ENCODE measurements at places on chromosomes 6 and 20.

DNA sequence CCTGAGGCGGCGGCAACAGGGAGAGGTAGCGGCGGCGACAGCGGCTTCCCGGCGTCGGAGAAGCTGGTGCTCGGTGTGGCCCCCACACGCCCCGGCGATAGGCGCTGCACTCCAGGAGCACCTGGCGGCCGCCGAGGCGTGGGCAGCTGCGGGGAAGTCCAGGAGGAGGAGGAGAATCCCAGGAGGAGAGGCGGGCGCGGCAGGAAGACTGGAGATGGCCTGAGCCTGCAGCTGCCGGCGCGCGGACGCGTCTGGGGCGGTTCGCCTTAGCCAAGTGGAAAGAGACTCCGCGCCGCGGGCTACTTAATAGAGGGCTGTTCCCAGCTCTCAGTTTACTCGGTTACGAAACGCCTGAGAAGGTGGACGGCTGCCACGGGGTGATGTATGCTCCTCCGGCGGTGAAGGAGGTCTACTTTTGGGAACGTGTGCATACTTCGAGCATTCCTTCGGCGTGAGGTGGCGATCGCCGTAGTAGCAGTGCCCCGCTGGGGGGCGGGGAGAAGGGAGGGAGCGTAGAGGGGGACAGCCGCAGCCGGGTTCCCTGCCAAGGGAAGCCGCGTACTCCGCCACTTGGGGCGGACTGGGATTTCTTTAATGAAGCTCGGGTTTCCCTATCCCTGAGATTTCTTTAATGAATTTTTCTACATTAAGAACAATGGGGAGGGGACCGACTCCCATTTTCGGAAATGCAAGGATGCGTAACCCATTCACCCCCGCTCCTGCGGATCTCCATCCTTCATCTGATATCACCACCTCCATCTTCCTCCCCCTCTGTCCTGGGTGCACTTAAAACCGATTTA is at the start of gene COL12A1:
TSS of gene COL12A1 (minus strand) at position 278 of the 800 bp plus-strand sequence. CDS start 3,261 bp downstream, outside the sequence.
- DNase-seq: no peak

DNA sequence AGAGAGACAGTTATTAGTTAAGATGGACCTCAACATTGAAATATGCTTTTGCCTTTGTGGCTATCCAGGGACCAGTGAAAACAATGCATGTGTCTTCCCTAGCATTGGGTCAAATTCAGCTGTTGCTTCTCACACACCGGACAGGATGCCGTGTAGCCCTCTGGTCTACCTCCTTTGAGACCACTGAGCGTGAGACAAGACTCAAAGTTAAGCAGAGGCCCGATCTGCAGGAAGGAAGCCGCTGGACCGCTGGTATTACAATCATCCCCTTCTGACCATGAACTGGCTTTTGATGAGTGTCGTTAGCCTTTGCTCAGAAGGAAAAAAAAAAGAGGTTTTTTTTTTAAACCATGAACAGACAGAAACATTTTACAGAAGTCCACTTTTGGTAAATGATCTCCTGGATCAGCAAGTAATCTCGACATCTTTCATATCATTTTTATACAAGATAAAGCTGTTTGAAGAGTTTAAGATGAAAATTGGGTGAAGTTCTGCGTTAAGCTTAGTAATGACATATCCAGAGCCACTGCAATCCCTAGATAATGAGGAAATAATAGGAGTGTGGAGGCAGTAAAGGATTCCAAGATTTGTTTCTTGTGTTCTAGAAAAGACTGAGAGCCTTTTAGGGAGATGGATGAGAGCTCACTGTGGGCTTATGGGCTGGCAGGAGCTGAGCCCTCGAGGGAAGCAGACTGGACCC is 622.8 kb downstream of the QKI start:
- DNase-seq: no peak

- DNase-seq: no peak
Measured at GRCh38 chr20:7966176-7966575, 25.9 kb upstream of the HAO1 start.

GRCh38 chr20:19935842-19936241 is 81.3 kb upstream of the NAA20 start:
- no peak for DNase-seq

GRCh38 chr6:105257340-105257739 is 77.5 kb upstream of the POPDC3 start:
- no peak for DNase-seq

DNA sequence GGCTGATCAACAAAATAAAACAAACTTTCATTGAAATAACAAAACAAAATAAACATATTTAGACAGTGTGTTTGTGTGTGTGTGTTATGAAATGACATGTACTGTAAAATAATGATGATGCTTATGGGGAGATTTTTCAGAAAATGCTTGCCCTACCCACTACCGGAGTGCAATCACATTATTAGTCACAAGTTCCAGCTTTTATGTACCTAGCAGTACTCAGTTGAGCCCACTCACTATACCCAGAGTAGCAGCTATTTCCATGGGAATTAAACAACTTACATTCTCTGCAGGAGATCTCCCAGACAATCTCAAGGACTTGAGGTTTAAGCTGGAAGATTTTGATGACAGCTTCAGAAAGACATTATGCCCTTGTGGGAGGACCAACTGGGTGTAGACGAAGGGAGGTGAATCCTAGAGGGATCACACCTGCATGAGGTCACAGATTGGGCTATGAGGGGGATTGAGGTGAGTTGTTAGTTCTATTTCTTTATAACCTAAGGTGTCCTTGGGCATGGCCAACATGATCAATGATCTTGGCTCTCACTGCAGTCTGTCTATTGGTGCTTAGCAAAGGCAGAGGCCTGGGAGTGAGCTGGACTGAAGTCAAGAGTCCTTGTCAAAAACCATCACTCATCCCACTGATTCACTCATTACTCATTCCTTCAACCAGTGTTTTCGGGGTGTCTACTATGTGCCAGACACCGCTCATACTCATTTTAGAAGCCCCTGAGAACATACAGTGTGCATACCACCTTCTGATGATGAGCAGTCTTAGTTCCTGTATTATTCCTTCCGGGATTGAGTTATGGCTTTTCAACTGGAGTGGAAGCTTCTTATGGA is 6.7 kb upstream of the CLIC5 start:
- DNase-seq: no peak

DNA sequence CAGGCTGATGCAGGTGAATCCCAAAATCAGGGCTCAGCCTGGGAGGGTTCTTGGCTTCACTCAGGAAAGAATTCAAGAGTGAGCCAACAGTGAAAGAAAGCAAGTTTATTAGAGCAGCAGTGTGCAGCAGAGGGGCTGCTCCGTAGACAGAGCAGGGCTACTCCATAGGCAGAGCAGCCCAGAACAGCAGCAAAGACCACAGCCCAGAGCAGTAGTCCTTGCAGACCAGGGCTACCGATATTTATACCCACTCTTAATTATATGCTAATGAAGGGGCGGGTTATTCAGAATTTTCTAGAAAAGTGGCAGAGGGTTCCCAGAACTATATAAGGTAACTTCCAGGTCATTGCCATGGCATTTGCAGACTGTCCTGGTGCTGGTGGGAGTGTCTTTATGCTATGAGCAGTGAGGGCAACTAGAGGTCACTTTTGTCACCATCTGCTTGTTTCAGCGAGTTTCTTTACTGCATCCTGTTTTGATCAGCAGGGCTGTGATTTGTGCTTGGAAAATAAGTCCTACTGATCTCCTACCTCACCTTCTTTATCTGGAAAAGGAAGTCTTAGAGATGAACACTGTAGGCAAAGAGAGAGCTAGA is 39.8 kb upstream of the PTPN1 start:
- DNase-seq: no peak

- no peak for DNase-seq
Measured at GRCh38 chr6:132130626-132131298, 179.6 kb upstream of the CCN2 start.

DNA sequence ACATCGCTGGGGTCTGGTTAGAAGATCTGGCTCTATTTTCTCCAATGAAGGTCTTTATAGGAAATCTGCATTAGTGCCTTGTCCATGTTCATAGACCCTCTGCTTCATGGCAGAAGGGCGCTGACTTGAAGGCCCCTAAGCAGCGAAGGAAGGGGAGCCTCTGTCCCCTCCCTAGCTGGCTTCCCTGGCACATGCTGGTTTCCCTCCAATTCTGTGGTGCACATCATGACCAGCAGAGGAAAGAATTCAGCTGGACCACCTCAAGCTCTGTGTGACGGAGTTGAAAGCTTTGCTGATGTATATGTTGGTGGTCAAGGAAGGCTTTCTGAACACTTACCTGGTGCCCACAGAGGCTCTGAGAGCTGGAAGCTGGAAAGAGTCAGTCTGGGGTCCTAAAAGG is 129.7 kb upstream of the MYLIP start:
- no peak for DNase-seq

- DNase-seq: no peak
Measured at GRCh38 chr20:63860325-63861051, 810 bp upstream of the ABHD16B start.

- no peak for DNase-seq
Measured at GRCh38 chr6:87210979-87211378, 55.6 kb downstream of the ZNF292 start.

- no peak for DNase-seq
Measured at GRCh38 chr6:109477725-109478124, 5.3 kb downstream of the ZBTB24 start.

DNA sequence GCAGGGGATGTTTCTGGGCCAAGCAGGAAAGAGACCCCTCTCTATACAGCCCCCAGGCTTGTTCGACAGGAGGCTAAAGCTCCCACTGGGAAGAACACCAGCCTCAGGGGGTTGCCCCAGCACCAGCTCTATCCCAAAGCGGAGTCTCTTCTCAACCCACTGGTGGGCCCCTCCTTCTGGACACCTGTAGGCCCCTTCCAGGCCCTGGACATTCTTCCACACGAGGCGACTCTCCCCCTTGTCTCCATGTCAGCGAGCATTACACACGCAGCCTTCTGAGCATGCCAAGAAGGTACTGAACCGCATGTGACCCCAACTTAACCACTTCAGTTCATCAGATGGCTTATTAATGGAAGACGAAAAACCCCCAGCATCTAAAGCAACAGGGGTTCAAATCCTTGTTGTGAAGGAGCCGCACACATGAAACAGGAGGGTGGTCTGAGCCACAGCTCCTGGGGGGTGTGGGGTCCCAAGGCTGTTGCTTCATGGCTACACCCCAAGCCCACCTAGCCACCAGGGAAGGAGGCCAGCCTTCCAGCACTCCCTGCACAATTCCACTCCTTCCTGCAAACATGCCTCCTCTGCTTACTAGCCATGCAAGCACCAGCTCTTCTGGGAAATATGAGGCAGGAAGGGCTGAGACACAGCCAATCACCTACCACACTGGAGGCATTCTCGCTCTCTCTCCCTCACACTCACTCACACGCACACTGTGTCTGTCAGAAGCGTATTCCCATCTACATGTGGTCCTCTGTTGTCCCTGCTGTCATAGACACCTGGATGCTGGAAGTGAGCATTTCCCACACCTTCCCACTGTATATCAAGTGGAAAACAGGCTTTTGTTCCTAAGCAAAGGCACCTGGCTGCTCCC is 104.5 kb downstream of the NOL4L start:
- no peak for DNase-seq

GRCh38 chr6:24855395-24856245 is 56.9 kb upstream of the ARMH2 start:
- peak; percentile 43 for DNase-seq

GRCh38 chr6:33380272-33380981 is 11.2 kb upstream of the KIFC1 start:
- no peak for DNase-seq

DNA sequence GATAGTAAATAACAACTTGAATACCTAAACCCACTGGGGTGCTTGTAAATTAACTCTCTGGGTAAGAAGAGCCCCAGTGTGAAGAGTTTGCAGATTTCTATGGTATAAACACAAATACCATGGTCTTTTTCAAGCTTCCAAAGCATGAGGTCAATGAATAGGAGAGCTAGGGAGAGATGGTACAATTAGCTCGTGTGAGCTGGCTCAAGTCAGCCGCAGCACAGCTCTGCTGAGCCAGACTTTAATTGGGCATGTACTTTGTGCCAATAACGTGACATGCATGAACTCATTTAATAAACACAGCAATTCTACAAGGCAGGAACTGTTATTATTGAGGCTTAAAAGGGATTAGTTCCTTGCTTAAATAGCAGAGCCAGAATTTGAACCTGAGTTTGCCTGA is 684.2 kb downstream of the KIF16B start:
- no peak for DNase-seq

DNA sequence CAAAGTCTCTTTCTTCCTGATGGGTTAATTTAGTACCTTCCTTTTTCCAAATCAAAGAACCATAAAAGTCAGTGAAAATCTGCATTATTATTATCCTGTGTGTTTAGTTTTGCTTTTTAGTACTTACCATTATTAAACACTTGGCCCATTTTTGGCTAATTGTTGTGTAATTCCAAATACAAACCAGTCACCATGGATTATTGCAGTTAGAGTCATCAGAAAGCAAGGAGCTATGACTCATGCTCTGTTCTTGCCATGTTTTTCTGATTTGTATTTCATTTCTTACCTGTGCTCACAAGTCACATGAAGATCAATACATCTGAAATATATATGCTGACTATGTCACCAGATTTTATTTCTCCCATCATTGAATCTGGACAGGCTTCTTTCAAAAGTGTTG is 31.3 kb downstream of the SLC22A3 start:
- DNase-seq: no peak

- no peak for DNase-seq
Measured at GRCh38 chr6:170421921-170422320, 115.4 kb downstream of the FAM120B start.

- DNase-seq: no peak
Measured at GRCh38 chr6:153590411-153590810, 448.6 kb upstream of the OPRM1 start.

- no peak for DNase-seq
Measured at GRCh38 chr6:151847064-151847463, 39.6 kb downstream of the ESR1 start.

GRCh38 chr20:35657271-35657670 is 7.4 kb downstream of the CPNE1 start:
- no peak for DNase-seq

DNA sequence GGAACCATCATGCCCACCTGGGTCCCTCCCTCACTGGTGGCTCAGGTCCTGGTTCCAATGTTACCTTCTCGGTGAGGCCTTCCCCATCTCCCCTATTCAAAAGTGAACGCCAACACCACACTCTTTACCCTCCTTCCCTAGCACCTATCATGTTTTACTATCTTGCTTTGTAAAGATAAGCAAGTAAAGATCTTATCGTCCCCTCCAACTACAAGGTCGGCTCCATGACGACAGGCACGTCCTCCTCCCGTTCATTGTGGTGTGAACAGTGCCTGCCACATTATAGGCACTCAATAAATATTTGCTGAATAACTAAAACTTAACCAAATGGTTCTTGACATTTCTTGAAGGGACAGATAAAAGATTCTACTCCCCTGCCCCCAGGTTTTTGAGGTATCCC is 147.1 kb downstream of the PREX1 start:
- no peak for DNase-seq

DNA sequence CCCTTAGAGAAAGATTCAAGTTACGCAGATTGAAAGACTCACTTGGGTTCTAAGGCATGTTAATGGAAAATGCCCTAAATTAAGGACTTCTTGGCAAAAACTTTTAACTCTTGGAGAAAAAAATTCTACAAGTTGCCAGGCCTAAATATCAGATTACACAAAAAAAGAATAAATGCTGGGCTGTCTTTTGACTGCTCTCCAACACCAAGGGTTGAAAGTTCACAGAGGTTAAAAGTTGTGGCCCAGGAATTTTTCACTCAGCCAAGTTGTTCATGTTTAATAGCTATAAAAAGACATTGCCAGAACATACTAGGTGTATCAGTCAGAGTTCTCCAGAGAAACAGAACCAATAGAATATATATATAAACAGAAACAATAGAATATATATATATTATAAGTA is 268.4 kb upstream of the PRND start:
- no peak for DNase-seq

- no peak for DNase-seq
Measured at GRCh38 chr20:54474866-54475265, 527 bp upstream of the DOK5 start.

GRCh38 chr20:5080384-5080877 is 39.3 kb downstream of the PCNA start:
- DNase-seq: no peak

- DNase-seq: no peak
Measured at GRCh38 chr6:27897580-27898206, 14.5 kb downstream of the OR2B2 start.
